GM03348 (cell line): ENCODE measurements at places on chromosomes 12 and 14.

- DNase-seq: no peak
Measured at GRCh38 chr12:57092876-57093414, 4.0 kb downstream of the NAB2 start.

DNA sequence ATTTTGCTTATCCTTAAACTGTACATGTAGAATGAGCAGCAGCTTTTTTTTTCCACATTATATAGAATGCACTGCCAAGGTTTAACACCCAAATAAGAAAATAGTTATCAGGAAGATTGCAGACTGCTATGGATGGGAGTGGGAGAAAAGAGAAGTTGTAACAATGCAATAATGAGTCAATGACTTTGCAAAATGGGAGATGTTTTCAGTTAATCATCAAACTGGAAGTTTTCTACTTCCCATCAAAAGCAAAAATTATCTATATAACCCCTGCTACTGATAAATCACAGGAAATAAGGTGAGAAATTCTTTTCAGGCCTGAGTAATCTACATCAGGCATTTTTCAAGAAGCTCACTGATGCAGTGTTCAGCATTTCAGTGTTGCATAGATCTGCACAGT is 309.1 kb downstream of the GXYLT1 start:
- DNase-seq: no peak

DNA sequence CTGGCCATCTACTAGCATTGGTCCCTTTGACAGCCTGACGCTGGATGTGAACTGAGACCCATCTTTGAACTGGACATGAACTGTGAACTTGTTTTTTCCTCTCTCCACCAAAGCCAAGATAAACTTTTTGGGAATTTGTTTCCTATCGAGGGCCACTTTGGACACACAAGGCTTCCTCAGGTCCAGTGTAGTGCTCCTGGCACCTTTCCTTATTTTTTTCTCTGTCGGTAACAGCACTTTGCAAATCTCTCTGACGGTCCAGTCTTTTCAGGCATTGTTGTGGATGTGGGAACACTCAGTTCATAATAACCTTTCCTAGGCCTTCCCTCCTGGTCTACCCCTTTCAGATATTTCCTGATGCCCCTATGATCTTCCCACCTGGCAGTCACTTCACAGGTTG is 5.0 kb downstream of the KCNA1 start:
- no peak for DNase-seq

DNA sequence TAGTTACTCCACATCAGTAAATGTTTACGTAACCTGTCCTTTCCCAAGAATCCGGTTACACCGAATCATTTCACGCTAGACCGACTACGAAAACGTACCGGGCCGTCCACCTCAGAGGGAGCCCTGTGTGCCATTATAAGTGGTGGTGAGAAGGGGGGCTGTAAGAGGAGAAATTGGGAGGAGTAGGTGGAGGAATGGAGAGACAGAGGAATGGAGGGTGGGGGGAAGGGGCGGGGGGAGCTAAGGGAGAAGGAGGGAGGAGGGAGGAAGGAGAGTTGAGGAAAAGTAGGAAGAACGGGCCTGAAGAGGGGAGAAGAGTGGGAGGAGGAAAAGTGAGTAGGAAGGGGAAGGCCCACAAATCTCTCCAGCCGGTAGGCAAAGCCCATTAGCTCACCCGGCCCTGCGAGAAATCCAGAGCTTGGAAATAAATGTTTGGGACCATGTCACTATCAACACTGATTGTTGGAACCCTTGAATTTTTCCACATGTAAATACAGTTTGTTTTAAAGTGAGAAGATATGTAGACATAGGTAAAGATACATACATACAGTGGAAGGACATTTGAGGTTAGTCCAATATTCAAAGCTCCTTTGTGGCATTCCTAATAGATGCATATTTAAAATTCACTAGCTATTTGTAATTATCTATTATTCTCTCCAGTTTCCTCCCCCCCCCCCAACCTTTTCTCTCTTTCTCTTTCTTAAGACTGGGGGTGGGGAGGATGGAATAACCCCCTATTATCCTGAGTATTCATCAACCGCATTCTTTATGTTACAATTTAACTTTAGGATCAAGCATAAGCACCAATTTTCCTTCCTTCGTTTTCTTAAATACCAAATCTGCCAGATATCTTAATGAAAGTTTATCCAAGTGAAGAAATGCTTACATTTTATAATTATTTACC is 2.1 kb upstream of the FOXG1 start:
- no peak for DNase-seq

- DNase-seq: no peak
Measured at GRCh38 chr14:39673270-39673711, 241.1 kb upstream of the FBXO33 start.

GRCh38 chr14:92995620-92996019 is 72.7 kb downstream of the CHGA start:
- no peak for DNase-seq

DNA sequence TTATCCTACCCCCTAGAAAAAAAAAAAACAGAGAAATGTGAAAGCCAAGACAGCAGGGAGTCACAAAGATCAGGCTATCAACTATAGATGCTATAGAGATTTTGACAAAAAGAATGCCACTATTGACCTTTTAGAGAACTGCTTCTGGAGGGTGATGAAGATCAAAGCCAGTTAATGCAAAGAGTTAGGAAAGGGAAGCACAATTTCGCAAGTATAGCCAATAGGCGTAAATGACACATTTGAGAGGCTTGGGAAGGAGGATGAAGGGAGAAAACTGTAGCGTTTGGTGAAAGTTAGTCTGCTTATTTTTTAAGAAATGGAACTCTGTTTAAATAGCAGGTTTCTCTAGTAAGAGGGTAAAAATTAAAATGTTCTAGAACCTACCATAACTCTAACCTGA is 190.7 kb downstream of the DUSP6 start:
- no peak for DNase-seq

GRCh38 chr12:65209655-65210043 is 40.3 kb downstream of the LEMD3 start:
- DNase-seq: no peak

DNA sequence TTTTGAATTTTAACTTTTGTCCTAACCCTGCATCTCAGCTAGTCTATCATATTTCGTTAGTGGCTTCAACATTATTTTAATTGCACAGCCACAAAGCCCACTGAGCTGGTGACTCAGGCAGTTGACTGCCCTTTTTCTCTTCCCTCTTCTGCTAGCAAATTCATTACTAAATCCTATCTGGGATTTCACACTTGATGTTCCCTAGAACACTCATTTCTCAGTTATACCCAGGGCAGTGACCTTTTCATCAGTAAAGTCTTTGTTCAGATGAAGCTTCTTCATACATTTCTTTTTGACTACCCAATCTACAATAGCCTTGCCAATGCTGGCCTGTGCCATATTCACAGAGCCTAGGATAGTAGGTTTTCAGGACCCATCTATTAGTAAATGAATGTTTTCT is 107.0 kb downstream of the ATXN7L3B start:
- no peak for DNase-seq

DNA sequence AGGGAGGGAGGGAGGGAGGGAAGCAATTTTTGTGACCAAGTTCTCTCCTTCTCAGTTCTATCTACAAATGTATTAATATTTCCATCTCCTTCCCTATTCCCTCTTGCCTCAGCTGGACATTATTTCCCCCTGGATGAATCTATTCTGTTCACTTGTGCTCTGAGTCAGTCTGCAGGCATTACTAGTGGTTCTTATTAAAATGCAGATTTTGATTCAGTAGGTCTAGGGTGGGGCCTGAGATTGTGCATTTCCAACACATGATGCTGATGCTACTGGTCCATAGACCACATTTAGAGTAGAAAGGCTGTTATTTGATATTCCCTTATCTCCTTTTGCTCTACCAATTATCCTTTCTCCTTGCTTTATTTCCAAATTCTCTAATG is 40.1 kb upstream of the YAF2 start:
- DNase-seq: no peak

DNA sequence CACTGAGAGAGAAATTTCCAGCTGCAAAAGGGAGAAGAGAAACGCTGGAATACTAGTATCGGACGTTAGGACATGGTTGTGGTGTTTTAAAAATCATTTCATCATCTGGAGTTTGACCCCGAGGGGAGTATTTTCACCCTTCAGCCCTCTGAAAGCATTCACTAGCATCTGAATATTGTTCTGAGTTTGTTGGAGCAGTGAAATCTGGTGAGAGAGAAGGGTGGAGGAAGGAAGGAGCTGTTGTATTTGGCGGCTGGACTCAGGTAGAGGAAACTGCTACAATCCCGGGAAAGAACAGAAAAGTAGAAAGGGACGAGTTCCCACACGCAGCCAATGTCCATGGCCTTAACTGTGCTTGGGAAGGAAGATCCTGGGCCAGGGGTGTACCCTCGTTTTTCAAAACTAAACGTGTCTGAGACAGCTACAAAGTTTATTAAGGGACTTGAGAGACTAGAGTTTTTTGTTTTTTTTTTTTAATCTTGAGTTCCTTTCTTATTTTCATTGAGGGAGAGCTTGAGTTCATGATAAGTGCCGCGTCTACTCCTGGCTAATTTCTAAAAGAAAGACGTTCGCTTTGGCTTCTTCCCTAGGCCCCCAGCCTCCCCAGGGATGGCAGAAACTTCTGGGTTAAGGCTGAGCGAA is 896 bp upstream of the CDKN1B start:
- no peak for DNase-seq

GRCh38 chr12:104630230-104630670 is 173.5 kb downstream of the CHST11 start:
- no peak for DNase-seq
